ENCODE measurements at places on chromosomes 5 and 9.

DNA sequence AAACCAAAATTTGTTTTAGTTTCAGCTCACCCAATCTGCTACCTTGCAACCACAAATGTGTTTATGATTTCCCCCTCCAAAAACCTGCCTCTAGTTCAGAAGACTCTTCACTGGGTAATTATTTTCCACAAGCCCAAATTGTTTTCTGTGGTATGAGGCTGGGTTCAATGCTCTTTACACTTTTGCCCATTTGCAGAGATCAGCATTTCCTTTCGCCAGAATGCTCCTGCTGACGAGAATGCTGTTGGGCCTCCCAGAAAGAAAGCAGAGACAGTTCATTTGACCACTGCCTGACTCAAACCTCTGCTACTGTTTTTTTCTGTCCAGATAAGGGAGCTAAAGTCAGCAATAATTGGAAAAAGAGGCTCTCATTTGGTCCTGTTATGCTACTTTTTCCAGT lies 427.3 kb downstream of the PDE4D start:
- no peak for DNase-seq

GRCh38 chr5:102955488-102955887 lies 164.4 kb downstream of the GIN1 start:
- DNase-seq: no peak

- DNase-seq: no peak
Observed at GRCh38 chr9:20321423-20322082, 300.7 kb downstream of the MLLT3 start.

DNA sequence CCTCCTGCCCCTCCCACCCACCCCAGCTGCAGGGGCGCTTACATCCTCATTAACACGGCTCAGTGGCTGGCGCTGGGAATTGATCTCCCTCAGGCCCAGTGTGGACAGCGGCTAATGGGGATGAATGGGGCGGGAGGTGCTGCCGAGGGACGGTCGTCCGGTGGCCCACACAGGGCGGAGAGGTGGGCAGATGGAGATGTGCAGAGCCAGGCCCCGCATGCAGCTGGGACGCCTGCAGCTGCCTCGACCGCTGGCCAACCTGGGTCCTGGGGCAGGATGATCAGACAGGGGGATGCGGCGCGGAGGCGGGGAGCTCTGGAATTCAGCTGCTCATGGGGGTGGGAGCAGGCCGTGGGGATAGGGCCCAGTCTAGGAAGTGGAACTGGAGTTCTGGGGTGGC lies 17.6 kb downstream of the TSPAN17 start:
- no peak for DNase-seq

GRCh38 chr9:77885104-77885672 lies 146.4 kb downstream of the GNAQ start:
- no peak for DNase-seq

GRCh38 chr9:123471843-123472570 lies 116.0 kb downstream of the CRB2 start:
- no peak for DNase-seq

DNA sequence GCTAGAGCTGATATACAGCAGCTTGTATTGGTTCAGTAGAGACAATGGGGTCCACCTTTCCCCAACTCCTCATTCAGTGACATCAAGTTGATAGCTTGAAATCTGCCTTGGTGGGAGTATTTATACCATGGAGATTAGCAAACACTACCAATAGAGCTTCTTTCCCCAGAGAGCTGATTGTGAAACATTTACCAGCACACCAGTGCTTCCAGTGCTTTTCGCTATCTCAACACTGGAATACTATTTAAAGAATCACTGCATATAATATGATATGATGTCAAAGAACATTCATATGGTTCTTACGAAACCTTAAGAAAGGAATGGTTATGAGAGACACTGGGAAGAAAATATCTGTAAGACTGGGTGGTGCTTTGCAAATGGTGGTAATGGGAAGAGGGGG lies 21.8 kb upstream of the RNF145 start:
- DNase-seq: no peak

DNA sequence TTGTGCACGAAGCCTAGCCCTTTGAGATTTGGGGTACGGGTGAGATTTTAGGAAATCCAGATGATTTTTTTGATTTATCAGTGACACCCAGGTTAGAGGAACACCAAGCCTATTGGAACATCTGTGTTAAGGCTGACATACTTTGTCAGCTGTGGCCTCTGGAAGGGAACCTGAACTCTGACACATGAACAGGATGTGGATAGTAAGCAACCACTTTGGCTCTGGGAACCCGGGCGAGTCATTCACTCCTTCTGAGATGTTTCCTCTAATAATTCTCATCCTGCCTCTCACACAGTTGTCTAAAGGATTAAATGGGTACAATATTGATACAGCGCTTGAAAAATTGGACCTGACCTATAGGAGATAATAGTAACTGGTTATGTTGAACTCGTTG lies 67.8 kb downstream of the FGF1 start:
- no peak for DNase-seq

DNA sequence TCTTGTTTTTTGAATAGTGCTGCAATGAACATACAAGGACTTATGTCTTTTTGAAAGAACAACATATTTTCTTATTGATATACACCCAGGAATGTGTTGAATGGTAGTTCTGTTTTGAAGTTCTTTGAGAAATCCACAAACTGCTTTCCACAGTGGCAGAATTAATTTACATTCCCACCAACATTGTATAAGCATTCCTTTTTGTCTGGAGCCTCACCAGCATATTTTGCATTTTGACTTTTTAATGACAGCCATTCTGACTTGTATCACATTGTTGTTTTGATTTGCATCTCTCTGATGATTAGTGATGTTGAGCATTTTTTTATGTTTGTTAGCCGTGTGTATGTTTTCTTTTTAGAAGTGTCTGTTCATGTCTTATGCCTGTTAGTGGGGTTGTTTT lies 524.9 kb downstream of the SEMA5A start:
- no peak for DNase-seq

GRCh38 chr5:3393122-3393919 lies 202.3 kb upstream of the IRX1 start:
- DNase-seq: no peak

DNA sequence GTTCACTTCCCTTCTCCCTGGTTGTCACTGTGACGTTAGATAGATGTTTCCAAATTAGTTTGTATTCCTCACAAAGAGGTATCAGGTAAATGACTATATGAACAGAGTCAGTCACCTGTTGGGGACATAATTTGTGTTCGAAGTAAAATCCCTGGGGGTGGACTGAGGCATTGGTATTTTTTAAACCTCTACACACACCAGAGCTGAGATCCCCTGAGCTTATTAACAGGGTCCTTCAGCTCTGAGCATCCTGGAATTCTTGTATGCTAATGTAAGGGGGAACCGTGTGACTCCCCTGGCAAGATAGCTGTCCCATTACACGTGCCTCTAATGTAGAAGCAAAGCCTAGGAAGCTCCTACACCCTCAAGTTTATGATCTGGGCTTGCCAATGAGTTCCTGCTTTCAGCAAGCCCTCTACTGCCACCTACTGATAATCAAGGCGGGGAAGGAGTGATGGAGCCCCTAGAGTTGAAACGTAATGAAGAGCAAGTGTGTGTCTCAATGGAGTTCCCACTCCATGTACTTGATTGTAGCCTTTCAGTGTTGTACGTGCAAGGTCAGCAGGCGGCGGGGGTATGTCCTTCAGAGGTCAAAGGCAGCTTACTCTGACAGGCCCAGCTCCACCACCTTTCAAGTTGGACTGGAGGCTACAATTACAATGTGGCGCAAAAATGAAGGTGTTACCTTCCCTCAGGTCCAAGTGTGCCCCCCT lies 14.4 kb downstream of the PRKACG start:
- DNase-seq: peak; percentile 8

GRCh38 chr5:56757077-56757476 lies 58.3 kb upstream of the MAP3K1 start:
- DNase-seq: no peak

GRCh38 chr5:146825033-146825432 lies 53.5 kb downstream of the PPP2R2B start:
- DNase-seq: no peak

DNA sequence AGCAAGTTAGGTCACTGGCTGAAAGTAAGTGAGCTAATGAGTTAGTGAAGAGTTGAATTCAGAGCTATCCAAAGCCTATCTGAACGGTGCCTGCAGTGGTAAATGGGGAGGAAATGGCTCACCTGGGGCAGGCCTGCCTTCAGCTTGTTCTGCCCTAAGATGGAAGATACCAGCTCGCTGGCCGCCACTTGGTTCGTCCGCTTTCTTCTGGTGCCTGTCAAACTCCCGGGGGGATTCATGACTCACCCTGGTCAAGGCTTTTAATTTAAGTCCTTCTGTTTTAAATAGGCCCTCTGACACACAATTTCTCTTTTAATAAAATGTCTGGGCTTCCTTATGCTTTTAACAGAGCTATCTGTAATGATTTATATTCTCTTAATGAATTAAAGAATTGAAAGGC lies 78.8 kb downstream of the CFAP90 start:
- no peak for DNase-seq

DNA sequence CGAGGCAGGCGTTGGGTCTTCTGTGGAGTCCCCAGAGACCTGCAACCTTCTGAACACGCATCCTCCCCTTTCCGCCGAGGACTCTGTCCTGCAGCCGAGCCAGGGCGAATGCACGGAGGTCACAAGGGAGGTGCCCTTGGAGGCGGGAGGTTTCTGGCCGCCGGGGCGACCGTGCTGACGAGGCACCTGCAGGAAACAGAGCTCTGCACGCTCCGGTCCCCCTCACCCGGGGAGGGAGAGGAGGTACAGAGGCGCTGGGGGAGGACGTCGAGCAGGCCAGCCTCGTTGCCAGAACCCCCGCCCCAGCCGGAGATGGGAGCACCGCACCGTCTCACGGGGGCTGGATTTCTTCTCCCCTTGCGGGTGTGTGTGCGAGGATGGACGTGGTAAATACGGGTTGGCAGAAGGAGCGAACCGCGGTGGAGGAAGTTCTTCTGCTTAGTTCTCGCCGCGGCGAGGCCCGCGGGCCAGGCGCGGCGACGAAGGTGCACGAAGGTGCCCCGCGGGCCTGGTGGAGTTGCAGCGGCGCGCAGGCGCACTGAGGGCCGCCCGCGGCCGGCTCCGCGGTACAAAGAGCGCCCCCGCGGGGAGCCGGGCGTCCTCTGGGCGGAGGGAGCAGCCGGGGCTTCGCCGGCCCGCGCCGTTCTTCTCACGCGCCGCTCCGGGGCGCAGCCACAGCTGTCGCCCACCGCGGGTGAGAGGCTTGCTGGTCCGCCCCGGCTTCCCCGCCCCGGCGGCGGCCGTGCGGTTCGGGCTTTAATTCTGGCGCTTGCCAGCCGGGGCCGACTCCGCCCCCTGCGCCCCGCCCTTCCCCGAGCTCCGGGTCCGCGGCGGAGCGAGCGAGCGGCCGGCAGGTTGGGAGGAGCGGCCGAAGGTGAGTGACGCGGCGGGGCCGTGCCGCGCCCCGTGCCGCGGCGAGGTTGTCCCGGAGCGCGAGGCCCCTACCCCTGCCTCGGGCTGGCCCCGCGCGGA lies 289.5 kb downstream of the DOCK8 start:
- DNase-seq: no peak

GRCh38 chr9:128001779-128002298 lies 21.1 kb upstream of the EEIG1 start:
- peak; percentile 74 for DNase-seq

- no peak for DNase-seq
Observed at GRCh38 chr9:129550199-129550839, 70.6 kb downstream of the C9orf50 start.

- DNase-seq: no peak
Observed at GRCh38 chr9:18889550-18889949, 143.5 kb downstream of the SAXO1 start.

- DNase-seq: no peak
Observed at GRCh38 chr5:1504069-1504595, 19.6 kb downstream of the LPCAT1 start.

GRCh38 chr9:5854063-5854790 lies 21.3 kb upstream of the ERMP1 start:
- no peak for DNase-seq

DNA sequence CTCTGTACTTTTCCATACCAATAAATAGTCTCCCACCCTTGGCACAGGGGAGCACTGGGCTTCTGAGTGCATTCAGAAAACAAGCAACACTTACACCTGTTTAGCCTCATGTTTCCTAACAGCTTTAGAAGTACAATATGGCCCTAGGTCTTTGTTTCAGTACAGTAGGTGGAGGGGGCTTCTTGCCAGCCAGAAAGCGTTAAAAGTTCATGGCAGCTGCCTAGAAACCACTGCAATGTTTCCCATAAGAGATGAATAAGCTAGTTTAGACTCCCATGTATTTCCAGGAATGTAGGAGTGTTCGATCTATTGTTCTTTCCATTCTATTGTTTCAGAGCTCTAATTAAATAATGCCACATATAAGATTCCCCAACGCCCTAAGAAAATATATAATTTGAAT lies 444.8 kb downstream of the ARHGEF28 start:
- no peak for DNase-seq

- DNase-seq: no peak
Observed at GRCh38 chr5:135694012-135694411, 115.2 kb upstream of the CXCL14 start.

GRCh38 chr9:33117306-33117705 lies 40.8 kb upstream of the SMU1 start:
- DNase-seq: no peak

DNA sequence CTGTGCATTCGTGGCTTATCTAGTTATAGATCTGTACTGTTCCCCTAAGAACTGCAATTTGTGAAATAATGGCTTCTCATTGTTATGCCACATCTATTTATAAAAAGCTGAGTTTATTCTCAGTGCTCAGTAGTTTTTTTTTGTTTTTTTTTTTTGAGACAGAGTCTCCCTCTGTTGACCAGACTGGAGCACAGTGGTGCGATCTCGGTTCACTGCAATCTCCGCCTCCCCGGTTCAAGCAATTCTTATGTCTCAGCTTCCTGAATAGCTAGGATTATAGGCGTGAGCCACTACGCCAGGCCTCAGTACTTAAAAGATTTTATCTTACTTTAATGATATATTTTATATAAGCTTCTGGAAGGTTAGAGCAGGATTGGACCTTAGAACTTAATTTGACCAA lies 19.0 kb downstream of the SEC61B start:
- DNase-seq: no peak

DNA sequence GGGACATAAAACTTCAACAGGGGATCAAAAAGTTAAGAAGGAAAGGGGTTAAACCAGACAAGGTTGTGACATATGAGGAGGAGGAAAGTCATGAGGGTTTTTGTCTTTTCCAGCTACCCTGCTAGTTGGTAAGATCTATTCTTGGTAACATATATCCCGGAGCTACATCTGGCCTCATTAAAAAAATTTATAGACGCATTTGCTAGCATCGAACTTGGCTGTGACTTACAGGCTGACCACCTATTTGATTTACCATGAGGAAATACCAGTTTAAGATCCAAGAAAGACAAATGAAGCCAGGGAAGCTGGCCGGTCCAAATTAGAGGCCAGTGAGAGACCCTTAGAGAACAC lies 87.6 kb upstream of the NIPAL4 start:
- peak; percentile 26 for DNase-seq

DNA sequence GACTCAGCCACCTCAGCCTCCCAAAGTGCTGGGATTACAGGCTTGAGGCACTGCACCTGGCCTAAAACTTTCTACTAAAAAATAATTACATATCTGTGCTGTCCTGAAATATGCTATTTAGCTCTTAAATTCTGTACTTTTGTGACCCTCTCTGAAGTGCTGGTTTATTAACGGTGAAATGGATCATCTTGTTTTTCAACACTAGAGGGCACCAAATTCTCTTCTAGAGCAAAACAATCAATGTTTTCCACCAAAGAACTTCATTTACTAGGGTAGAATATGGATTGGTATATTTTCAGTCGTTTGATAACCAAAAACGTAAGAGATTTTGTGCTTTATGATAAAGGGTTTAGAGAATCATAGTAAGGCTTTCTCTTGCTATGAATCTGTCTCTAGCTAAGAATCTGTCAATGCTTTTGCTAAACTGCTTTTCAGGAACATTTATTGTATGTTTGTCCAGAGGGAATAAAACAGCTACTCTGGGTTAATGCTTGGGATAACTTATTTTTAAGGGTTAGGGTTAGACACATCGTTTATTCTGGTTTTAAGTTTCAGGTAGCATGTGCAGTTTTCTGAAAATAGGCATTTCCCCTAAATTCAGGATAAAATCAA lies 63.6 kb downstream of the RNF180 start:
- no peak for DNase-seq

Data from BJ (cell line).